Right renal pelvis (tissue), 4 donors: ENCODE measurements at places on chromosomes 3 and 15. TPM values are rescaled to one million over a fixed set of nuclear protein-coding genes. Genes with fewer than 3 reads are reported as not detected.

Gene FBXO45
- polyA plus RNA-seq = 19.7 TPM

DNA sequence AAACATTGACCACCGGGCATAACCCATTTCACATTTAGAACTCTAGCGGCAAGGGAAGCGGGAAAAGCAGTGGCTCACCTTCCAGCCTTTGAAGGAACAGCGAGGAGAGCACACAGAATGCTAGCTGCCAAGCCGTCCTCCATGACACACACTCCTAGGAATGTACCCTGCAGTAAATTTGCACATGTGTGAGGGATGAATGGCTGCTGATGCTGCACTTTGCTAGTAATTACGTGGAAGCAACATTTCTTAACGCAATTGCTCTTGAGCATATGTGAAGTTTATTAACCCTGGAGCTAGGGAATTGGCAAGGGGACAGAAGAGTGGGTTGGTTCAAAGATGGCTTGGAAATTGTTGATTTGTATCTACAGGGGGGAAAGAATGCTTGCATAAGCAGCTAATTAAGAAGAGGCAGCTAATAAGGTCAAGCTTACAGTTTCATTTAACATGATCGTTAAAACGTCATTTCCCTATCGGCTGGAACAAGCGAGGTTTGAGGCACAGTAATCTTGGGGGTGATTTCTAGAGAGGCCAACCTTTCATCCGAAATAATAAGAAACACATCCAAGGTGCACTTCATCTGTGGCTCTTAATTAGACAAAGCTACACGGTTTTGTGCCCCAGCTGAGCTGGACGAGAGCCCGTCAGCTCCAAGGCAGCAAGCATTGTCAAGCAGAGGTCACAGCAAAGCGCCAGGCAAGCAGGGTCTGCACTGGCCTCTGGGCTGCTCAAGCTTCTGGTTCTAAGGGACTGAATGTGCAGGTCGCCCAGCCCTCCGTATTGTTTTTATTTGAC, 123.4 kb downstream of the CHSY1 start:
- DNase-seq = no peak

Gene CRABP1
- polyA plus RNA-seq = 58.7 TPM

Gene XCR1
- polyA plus RNA-seq = 0.53 TPM

Gene FYTTD1
- 113 TPM for polyA plus RNA-seq

DNA sequence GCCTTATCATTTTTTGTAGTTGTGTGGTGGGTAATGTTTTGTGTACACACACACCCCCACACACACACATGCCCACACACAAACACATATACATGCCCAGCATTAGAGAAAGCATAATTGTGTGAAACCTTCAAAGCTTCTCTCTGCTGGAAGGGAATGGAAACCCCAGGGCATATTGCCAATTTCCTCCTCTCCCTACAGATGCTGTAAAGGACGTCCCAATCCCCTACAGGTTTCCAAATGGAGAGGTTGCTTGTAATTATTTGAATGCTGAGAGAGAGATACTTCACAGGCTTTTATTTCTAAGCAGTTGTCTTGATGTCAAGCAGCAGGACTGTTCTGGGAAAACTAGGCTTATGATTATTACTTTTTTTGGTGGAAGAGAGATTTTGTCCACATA, 23.0 kb upstream of the CCK start:
- no peak for DNase-seq

GRCh38 chr3:152595975-152596821, 238.7 kb upstream of the P2RY1 start:
- peak; percentile 42 for DNase-seq

DNA sequence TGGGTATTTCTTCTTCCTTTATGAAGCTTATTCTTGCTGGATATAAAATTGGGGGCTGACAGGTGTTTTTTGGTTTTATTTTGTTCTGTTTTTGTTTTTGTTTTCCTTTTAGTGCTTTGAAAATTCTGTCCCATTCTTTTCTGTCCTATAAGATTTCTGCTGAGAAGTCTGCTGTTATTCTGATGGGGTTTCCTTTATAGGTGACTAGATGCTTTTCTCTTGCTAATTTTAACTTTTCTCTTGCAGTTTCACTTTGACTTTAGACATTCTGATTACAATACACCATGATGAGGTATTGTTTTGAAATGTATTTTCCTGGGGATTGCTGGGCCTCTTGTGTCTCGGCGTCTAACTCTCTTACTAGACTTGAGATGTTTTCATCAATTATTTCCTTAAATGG, 22.8 kb downstream of the TTC14 start:
- DNase-seq = no peak

Gene FAM81A
- 23.9 TPM for polyA plus RNA-seq

Gene CHCHD4
- polyA plus RNA-seq = 19.0 TPM

Gene WDR49
- 2.1 TPM for polyA plus RNA-seq

Gene DPPA2
- 1.2 TPM for polyA plus RNA-seq

Gene INSYN1
- 23.5 TPM for polyA plus RNA-seq

Gene UNC13C
- 8.9 TPM for polyA plus RNA-seq

- DNase-seq = no peak
Observed at GRCh38 chr3:80553211-80553610, 785.4 kb upstream of the ROBO1 start.

GRCh38 chr3:30644615-30645014, 38.2 kb downstream of the TGFBR2 start:
- DNase-seq = no peak

Gene SPATA12
- not detected for polyA plus RNA-seq

DNA sequence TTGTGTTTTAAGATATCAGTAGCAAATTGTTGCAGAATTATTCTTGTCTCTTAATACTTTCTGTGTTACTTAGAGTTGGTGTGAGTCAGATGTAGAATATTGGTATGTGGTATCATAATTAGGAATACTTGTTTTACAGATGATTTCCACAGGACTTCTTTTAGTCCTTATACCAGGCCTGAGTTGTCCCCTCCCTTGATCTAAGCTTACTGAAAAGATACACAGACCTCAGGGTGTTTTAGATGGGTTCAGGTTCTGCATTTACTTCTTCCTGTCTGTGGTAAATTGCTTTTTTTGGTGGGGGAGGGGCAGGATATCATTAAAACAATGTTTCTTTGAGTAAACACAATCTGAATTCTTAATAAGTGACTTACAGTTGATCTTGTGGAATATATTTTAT, 14.2 kb downstream of the DZIP3 start:
- no peak for DNase-seq

Gene PARP16
- polyA plus RNA-seq = 17.2 TPM

GRCh38 chr3:4898454-4899313, 80.6 kb upstream of the BHLHE40 start:
- no peak for DNase-seq

GRCh38 chr3:23206366-23206765, 3.2 kb downstream of the UBE2E2 start:
- no peak for DNase-seq

Gene PLCB2
- 12.1 TPM for polyA plus RNA-seq

Gene SCAANT1
- 0.53 TPM for polyA plus RNA-seq

- no peak for DNase-seq
Observed at GRCh38 chr15:68769702-68770101, 51.0 kb downstream of the ANP32A start.

DNA sequence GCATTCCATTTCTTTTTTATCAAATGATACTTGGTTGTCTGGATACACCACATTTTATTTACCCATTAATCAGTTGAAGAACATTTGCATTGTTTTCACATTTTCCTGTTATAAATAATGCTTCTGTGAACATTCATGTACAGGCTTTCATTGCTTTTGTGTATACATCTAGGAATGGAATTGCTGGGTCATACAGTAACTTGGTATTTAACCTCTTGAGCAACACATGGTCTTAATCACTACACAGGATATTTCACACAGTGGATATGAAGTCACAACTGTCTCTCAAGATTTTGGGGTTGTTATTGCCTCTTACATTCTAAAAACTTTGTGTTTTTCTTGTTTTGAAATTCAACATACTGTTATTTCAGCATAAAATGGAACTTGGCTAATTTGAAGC, 48.2 kb downstream of the C3orf85 start:
- DNase-seq = no peak

DNA sequence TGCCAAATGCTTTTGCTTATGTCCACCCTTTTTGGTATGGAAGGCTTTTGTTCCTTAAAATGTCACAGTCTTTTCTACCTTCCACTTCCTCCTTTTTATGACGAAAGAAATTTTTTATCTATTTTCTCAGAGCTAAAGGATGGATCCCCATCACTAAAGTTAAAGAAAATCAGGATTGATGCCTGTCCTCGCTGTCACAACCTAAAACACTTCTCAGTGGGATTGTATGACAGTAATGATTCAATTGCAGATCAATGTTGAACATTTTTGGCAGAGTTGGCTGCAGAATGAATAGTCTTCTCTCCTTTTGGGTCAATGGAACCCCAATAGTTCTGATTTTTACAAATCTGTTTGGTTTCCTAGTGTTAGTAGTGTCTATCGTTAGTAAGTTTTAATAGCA, 549.8 kb upstream of the ROBO2 start:
- no peak for DNase-seq

- DNase-seq = no peak
Observed at GRCh38 chr15:62469874-62470688, 305.0 kb upstream of the C2CD4B start.

- DNase-seq = no peak
Observed at GRCh38 chr3:119899192-119899511, 117.3 kb downstream of the NR1I2 start.

Gene IQCF5
- not detected for polyA plus RNA-seq

DNA sequence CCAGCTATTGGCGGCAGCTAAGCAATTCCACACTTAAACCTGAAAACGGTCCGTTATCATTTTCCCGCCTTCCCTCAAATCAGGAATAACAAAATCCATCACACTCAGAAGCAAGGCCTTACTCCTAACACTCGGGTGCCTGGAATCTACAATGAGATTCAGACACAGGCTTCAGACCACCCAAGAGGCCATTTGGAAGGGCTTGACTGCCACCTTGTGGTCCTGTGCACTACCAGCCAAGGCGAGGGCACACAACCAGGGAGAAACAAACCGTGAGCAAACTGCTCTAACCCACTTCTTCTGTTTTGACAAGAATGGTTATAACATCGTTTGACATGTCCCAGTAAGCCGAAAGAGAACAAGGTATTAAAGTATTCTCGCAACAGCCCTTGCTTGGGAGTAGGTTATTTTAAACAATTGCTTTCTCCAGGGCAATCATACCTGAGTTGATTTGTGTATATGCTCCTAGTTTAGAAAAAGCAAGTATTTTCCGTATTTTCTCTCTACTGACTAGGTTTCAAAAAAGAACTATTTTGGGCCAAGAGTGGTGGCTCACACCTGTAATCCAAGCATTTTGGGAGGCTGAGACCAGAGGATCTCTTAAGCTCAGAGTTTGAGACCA, 40.1 kb upstream of the TAFA4 start:
- peak; percentile 57 for DNase-seq

DNA sequence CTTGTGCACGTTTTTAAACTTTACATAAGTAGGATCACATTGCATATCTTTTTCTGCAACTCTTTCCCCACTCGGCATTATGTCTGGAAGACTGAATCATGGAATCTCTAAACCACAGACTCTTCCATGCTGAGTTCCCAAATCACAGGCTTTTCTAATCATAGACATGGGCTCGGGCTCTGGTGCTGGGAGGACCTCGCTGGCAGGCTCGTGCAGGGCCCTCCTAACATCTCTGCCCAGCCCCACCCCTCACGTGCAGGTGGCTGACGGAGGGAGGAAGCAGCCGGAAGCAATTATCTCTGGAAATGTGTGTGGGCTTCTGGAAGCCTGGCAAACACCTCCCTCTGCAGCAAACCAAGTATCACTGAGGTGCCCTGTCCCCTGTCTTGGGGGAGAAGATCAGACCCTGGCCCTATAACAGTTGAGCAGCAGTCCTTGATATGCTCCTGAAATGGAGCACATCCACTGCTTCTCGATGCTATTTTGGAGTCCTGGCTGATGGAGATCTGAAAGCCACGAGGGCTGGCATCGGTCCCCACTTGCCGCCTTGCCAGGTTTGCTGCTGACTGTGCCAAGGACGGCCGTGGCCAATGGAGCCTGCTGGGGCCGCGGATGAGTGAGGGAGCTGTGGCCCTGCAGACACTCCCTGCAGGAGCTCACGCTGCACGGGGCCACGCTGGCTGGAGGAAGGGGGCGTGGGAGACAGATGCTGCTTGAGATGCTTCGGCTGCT, 4.4 kb upstream of the IQSEC1 start:
- DNase-seq = no peak

Gene C15orf39
- polyA plus RNA-seq = 8.9 TPM

- DNase-seq = no peak
Observed at GRCh38 chr3:58025837-58026569, 17.8 kb downstream of the FLNB start.

- no peak for DNase-seq
Observed at GRCh38 chr15:80554560-80554959, 140.6 kb upstream of the ABHD17C start.

- no peak for DNase-seq
Observed at GRCh38 chr3:132032959-132033358, 1.9 kb downstream of the CPNE4 start.

Gene TSC22D2
- 50.3 TPM for polyA plus RNA-seq

Gene PLSCR5
- polyA plus RNA-seq = not detected

DNA sequence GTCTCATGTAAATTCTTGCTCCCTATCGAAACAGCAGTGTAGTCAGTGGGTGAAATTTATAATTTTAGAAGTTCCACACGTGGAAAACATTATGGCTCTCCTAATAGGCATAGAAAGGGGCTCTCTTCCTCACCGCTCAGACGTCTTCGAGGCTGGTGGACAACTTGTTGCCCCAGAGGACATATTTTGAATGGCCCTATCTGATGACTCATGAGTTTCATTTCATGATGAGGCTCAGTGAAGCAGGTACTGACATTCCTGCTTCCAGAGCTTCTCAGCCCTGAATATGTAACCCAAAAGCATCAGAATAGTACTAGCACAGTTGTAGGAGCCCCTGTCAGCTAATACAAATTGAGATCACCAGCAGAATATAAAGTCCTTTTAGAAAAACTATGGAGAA, 117.9 kb downstream of the HERC1 start:
- DNase-seq = no peak

DNA sequence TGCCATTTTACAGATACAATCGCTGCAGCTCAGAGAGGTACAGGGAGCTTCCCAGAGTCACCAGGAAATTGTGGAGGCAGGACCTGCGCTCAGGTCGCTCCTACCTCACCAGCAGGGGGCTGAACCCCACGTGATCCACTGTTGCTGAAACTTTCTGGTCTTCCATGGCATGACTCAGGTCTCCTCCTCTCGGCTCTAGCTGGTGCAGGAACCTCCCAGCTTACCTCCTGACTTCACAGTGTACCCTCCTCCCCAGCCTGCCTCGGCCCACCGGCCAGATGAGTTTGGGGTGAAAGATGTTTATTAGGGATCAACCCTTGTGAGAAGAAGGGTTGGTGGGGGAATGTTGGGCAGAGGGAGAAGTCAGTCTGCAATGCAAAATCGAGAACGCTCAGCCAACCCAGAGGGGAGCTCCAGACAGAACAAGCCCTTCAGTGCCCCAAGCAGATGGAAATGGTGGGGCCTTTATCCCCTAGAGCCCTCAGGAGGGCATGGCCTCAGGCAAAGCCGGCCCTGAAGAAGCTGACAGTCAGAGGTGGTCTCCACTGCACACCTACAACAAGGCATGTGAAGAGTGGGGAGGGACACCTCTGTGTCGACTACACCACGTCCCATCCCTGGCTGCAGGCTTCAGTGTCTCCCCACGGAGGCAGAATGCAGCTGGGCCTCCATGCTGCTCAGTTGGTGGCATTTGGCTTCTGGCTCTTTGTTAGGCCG, 118.6 kb upstream of the PRR20G start:
- no peak for DNase-seq

Gene SERPINI2
- 0.92 TPM for polyA plus RNA-seq

Gene SMCO1
- polyA plus RNA-seq = not detected

GRCh38 chr3:181431748-181432147, 280.0 kb upstream of the SOX2 start:
- no peak for DNase-seq

Gene ARHGAP11A
- 26.4 TPM for polyA plus RNA-seq

Gene LRRIQ4
- 0.17 TPM for polyA plus RNA-seq

Gene LDHAL6B
- 0.17 TPM for polyA plus RNA-seq

Gene ERICH6
- polyA plus RNA-seq = 0.34 TPM

GRCh38 chr3:15899388-15899787, 101.6 kb upstream of the ANKRD28 start:
- no peak for DNase-seq

Gene FES
- polyA plus RNA-seq = 15.9 TPM
